ENCODE measurements at places on chromosomes 3 and 15. TPM values are rescaled to one million over a fixed set of nuclear protein-coding genes. Genes with fewer than 3 reads are reported as not detected.

DNA sequence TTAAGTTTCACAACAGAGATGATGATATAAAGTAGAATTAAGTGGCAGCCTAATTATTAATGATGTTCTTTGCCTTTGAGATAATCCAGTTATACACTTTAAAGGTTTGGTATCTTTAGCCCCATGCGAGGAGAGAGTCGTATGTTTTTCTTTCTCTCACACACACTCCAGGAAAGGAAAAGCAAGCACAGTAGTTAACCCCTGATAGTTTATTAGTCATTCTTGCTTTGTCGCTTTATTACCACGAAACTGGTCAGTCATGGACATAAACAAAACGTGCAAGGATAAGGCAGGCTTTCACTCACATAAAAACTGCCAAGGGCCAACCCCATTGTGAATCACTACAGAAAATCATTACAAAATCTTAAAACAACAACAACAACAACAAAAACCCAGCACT, 866.9 kb downstream of the FHIT start:
- no peak for DNase-seq

- DNase-seq: peak; percentile 20
These were observed 1.3 kb downstream of the MAGI1 start for GRCh38 chr3:66037330-66037985.

GRCh38 chr3:159766563-159767185, 222.0 kb upstream of the IL12A start:
- DNase-seq: no peak

GRCh38 chr3:3286014-3286413, 106.5 kb upstream of the CRBN start:
- no peak for DNase-seq

DNA sequence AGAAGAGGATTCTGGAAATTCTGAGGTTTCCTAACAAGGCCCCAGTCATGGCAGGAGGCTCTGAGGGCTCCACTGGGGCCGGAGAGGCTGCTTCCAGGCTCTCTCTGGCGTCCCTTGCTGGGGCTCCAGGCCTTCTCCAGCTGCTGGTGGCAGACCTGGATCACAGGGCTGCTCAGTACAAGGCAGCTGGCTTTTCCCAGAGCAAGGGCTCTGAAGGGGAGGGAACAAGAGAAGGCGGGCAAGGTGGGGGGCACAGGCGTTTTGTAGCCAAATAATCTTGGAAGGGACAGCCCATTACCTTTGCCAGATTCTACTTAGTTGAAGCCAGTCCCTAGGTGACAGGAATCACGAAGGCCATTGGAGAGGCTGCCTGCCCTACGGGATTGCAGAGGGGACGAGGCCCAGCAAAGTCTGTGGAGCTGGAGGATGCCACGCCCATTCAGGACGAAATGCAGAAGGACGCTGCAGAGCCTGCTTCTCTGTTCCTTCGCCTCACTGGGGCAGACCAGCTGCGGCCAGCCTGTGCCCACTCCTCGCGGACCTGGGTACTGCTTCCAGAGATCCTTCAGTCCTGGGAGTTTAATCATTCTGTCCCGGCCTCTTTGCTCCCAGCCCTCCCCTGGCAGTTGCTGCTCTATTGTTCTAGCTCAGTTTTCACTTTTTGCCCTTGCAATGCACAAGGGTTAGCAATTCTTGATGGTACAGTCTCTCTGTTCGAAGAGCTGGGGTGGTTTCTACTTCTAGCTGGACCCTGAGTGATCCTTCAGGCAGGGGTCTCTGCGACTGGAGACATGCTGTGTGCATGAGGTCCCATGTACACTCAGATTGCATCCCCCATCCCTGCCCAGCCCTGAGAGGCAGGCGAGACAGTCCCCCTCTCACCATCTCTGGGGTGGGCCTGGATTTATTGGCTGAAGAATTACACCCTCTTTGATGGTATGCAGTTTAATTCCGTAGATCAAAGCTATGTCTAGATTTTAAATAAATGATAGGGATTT, 149.3 kb upstream of the MEF2A start:
- no peak for DNase-seq

- peak; percentile 76 for DNase-seq
These were observed 170.2 kb upstream of the UMPS start for GRCh38 chr3:124559846-124560574.

Gene ANKRD63
- total RNA-seq: not detected

Gene SI
- total RNA-seq: not detected

Gene RPN1
- 138 TPM for total RNA-seq
